ENCODE measurements at places on chromosomes 11 and 22. TPM values are rescaled to one million over a fixed set of nuclear protein-coding genes. Genes with fewer than 3 reads are reported as not detected.

OR52N4 gene
- 1.9 TPM for total RNA-seq

PANX3 gene
- total RNA-seq, result not detected

OR5B21 gene
- 0.26 TPM for total RNA-seq

SERPIND1 gene
- not detected for total RNA-seq

PTH gene
- total RNA-seq, result not detected

HBG2 gene
- total RNA-seq, result not detected

DSCAML1 gene
- not detected for total RNA-seq

FAM83F gene
- total RNA-seq, result 0.08 TPM

Data from activated naive CD4-positive, alpha-beta T cell treated with anti-CD3 and anti-CD28 coated beads, Interleukin-2, amount 10 ng/mL, durations not matched to agents 5 hours and 36 hours (primary cell).